ENCODE measurements at places on chromosomes 3 and 15.
A peak's percentile ranks its signal among the peaks of the same experiment; 100 is the strongest.

DNA sequence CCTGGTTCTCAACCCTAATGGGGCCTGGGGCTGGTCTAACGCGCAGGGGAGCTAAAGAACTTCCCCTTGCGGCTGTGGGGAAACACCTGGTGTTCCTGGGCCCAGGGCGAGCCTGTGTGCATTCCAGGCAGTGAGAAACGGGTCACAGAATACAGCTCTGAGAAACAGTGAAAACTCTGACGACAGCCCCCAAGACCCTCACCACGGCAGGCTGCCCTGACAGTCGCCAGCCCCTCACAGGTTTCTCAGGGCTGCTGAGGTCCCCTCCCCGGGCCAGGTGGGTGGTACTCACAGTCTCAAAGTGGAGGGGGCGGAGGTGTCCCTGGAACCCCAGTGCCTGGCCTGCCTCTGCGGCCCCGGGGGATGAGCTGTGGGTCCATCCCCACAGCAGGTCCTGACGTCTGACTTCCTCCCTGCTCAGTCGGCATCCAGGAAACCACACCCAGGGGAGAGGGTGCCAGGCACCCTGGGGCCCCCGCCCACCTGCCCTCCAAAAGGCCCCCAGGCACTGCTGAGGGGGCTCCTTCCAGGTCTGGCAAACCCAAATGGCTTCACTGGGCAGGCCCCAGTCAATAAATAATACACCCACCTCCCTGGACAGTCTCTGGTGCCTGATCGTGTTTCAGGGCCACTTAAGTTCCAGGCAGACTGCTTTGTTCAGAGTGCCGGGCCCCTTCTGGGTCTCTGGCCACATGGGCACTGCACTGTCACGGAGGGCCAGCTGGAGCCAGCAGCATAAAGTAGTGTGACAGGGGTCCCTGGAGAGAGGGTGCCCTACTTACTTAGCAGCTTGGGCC lies 57.7 kb downstream of the IQSEC1 start:
- H3K27me3 ChIP-seq: no peaks in the 10 kb centered on the region
- peaks cover 26% of the 10 kb centered on the region for H3K4me1 ChIP-seq
- no peak overlapping the region for H3K4me3 ChIP-seq
- DNase-seq: no peak
- no peak overlapping the region for H3K27ac ChIP-seq
- H3K36me3 ChIP-seq: no peaks in the 10 kb centered on the region

- H3K36me3 ChIP-seq: no peaks in the 10 kb centered on the region
- H3K27ac ChIP-seq: no peak overlapping the region
- H3K27me3 ChIP-seq: no peaks in the 10 kb centered on the region
- DNase-seq: no peak
Observed at GRCh38 chr3:53833053-53833645, 13.1 kb downstream of the CHDH start.

GRCh38 chr3:123878807-123879206 lies 5.3 kb downstream of the MYLK start:
- peaks cover 18% of the 10 kb centered on the region for H3K27me3 ChIP-seq
- DNase-seq: no peak
- H3K27ac ChIP-seq: no peak overlapping the region
- H3K36me3 ChIP-seq: no peaks in the 10 kb centered on the region

DNA sequence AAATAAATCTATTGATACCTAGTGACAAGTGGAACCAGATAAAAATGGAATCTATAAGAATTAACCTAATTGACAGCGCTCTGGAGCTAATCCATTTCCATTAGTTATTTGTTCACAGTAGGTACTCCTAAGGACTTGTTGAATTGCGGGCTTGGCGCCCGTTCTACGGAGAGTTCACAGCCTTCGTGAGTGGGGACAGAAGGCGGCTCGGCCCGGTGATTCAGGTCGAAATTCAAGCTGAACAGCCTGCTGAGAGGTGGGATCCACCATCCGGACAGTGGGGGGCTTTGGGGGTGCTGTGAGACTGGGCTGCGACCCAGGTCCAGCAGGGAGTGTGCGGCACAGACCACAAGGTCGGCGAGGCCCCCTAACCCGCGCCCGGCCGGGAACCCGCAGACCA lies 779 bp upstream of the CTNNB1 start:
- H3K36me3 ChIP-seq: no peaks in the 10 kb centered on the region
- H3K4me1 ChIP-seq: peaks cover 35% of the 10 kb centered on the region
- H3K27me3 ChIP-seq: peaks cover 7% of the 10 kb centered on the region
- DNase-seq: no peak

DNA sequence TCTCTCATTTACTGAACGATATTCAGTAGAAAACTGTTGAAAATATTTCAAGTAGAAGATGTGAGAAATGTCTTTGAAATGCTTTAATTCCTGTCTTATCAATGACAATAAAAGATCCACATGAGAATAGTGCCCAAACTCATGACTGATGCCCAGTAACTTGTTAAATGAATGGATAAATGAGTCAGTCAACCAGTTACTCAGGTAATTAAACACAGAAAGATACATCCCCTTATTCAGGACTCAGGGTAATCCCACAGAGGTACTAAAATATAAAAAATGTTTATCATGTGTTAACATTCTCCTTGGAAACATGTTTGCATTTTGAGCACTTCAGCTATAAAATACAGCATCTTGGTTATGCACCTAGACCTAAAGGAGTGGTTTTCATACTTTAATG lies 169.5 kb downstream of the MBNL1 start:
- H3K4me1 ChIP-seq: peaks cover 19% of the 10 kb centered on the region
- H3K4me3 ChIP-seq: no peak overlapping the region
- no peaks in the 10 kb centered on the region for H3K27me3 ChIP-seq
- DNase-seq: no peak
- H3K36me3 ChIP-seq: peaks cover 15% of the 10 kb centered on the region

DNA sequence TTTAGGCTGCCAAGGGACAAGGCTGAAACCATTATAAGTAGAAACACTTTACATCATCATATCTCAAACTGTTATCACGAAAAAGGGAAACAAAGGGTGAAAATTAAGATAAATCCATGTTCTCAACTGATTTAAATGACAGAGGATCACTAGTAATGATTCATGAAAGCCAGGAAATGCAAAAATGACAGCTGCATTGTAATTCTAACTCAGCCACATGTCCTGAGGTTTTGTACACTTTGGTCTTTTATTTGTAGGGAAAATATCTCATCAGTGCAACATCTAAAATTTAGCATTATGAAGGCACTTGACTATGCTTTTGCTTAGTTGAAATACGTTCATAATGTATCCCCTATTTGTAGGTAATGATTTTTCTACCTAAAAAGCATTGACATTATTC lies 379.7 kb downstream of the TIGIT start:
- H3K4me3 ChIP-seq: no peak overlapping the region
- H3K4me1 ChIP-seq: peaks cover 11% of the 10 kb centered on the region
- no peaks in the 10 kb centered on the region for H3K36me3 ChIP-seq
- peak overlapping the region; percentile 67 for H3K27ac ChIP-seq
- no peaks in the 10 kb centered on the region for H3K27me3 ChIP-seq

DNA sequence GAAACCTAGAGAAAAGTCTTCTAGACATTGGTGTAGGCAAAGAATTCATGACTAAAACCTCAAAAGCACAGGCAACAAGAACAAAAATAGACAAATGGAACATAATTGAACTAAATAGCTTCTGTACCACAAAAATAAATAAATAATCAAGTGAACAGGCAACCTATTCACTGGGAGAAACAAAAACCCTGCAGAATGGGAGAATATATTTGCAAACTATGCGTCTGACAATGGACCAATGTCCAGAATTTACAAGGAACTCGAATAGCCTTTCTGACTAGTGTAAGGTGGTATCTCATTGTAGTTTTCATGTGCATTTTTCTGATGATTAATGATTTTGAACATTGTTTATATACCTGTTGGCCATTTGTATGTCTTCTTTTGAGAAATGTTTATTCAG lies 37.0 kb upstream of the GCSAM start:
- DNase-seq: no peak
- H3K27me3 ChIP-seq: no peaks in the 10 kb centered on the region
- H3K27ac ChIP-seq: no peak overlapping the region
- no peak overlapping the region for H3K4me3 ChIP-seq

DNA sequence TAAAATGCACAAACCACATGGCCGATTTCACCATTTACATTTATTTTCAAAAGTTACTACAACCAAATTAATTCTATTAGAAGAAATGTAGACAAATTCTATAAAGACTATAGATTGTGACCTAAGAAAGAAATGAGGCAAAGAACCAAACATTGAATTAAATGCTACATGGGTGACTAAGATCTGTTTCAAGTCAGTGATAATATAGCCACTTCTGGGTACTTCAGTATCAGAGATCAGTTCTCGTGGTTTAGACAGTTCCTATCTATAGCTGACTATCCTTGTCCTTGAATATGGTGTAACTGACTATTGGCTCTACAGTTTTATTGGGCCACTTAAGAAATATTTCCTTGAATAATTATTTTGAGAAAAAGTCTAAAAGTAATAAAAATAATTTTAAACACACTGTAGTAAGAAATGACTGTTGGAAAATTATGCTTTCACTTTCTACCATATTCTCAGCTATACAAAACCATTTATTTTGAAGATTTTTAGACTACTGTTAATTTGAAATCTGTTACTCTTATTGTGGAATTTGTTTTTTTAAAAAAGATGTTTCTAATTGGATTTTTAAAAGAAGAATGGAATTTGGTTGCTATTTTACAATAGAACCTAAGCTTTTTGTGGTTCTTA lies 14.1 kb downstream of the KCNMB3 start:
- no peak for DNase-seq
- H3K36me3 ChIP-seq: no peaks in the 10 kb centered on the region
- no peaks in the 10 kb centered on the region for H3K4me1 ChIP-seq
- H3K27ac ChIP-seq: no peak overlapping the region

GRCh38 chr15:34933432-34933975 lies 36.0 kb downstream of the AQR start:
- peaks cover 20% of the 10 kb centered on the region for H3K36me3 ChIP-seq
- H3K4me1 ChIP-seq: no peaks in the 10 kb centered on the region
- no peaks in the 10 kb centered on the region for H3K27me3 ChIP-seq

DNA sequence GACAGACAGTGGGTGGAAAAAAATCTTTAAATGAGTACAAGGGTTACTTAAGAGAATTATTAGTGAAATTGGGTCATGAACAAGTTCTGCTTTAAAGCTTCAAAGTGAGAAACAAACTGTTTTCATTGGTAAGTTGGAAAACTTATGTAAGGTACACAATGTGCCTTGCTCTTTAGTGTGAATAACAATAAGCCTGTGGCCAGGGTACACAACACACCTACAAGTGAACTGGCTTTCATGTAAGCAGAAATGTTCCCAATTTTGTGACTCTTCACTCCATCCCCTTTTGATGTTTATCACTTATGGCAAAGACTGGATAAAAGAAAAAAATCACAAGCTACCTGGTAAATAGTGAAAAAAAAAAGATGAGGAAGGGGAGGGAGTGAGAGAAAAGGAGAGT lies 253.7 kb downstream of the ZBTB20 start:
- H3K4me1 ChIP-seq: peaks cover 12% of the 10 kb centered on the region
- no peaks in the 10 kb centered on the region for H3K27me3 ChIP-seq
- no peak overlapping the region for H3K27ac ChIP-seq
- no peak overlapping the region for H3K4me3 ChIP-seq
- DNase-seq: no peak

- H3K4me1 ChIP-seq: no peaks in the 10 kb centered on the region
- no peak overlapping the region for H3K27ac ChIP-seq
- H3K4me3 ChIP-seq: no peak overlapping the region
- no peaks in the 10 kb centered on the region for H3K36me3 ChIP-seq
- peaks cover 5% of the 10 kb centered on the region for H3K27me3 ChIP-seq
- no peak for DNase-seq
Observed at GRCh38 chr15:89799011-89799911, 15.4 kb downstream of the ANPEP start.

- no peaks in the 10 kb centered on the region for H3K36me3 ChIP-seq
- H3K4me1 ChIP-seq: no peaks in the 10 kb centered on the region
- no peak overlapping the region for H3K27ac ChIP-seq
- DNase-seq: peak; percentile 5
Observed at GRCh38 chr15:76866716-76867321, 38.3 kb downstream of the SCAPER start.

DNA sequence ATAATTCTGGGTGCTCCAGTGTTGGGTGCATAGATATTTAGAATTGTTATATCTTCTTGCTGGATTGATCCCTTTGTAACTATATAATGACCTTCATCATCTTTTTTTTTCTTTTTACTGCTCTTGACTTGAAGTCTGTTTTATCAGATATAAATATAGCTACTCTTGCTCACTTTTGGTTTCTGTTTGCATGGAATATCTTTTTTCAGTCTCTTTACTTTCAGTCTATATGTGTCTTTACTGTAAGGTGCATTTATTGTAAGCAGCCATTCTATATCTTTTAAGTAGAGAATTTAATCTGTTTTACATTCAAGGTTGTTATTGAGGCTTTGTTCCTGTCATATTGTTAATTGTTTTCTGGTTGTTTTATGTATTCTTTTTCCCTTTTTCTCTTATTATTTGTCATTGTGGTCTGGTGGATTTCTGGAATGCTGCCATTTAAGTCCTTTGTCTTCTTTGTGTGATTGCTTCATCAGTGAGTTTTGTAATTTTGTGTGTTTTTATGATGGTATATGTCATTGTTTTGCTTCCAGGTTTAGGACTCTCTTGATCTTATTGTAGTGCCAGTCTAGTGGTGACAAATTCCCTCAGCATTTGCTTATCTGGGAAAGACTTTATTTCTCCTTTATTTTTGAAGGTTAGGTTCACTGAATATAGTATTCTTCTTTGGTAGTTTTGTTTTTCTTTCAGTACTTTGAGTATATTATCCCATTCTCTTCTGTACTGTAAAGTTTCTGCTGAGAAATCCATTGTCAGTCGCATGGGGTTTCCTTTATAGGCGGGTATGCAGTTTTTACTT lies 8.3 kb upstream of the PRR23C start:
- DNase-seq: no peak
- peaks cover 14% of the 10 kb centered on the region for H3K27me3 ChIP-seq

- H3K4me1 ChIP-seq: no peaks in the 10 kb centered on the region
- H3K4me3 ChIP-seq: no peak overlapping the region
- no peaks in the 10 kb centered on the region for H3K27me3 ChIP-seq
Observed at GRCh38 chr15:77464129-77464865, 43.6 kb downstream of the HMG20A start.

- H3K27me3 ChIP-seq: no peaks in the 10 kb centered on the region
- H3K4me1 ChIP-seq: no peaks in the 10 kb centered on the region
- no peak overlapping the region for H3K27ac ChIP-seq
- no peaks in the 10 kb centered on the region for H3K36me3 ChIP-seq
Observed at GRCh38 chr3:145087038-145087437, 1073.9 kb downstream of the PLOD2 start.

GRCh38 chr3:172586436-172586835 lies 63.2 kb upstream of the TNFSF10 start:
- DNase-seq: no peak
- H3K36me3 ChIP-seq: no peaks in the 10 kb centered on the region
- H3K4me1 ChIP-seq: no peaks in the 10 kb centered on the region
- no peak overlapping the region for H3K27ac ChIP-seq
- H3K27me3 ChIP-seq: no peaks in the 10 kb centered on the region
